ENCODE measurements at places on chromosomes 7 and 10.

DNA sequence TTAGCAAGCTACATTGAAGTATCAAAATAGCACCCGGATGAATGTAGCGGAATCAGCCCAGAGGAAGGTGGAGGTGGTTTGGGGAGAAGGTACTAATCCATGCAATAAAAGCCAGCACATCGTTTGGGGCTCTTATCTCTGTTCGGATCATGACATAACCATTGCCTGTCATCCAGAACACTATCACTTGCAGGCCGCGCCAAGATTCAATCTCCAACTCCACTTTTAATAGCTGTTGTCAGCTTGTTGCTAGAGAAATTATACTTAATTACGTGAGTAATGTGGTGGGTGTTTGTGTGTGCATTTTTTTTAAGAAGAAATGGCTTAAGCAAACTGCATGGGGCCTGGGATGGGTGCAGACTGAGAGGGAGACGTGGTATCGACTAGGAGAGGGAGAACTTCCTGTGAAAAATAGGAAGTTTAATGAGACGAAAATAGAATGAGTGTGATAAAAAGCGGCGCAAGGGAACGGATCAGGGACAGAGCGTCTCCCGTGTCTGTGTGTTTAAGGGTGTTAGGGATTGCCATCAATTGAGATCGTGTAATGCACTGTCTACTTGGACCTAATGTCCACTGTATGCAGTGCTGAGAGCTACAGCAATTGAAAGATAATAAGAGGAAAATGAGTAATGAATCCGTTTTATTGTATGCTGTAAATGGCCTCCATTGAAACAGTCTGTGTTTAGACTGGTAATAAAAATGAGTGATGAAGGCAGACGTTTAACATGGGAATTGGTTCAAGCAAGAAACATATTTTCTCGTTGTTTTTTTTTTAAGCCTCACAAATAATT, 27.6 kb upstream of the SFMBT2 start:
- no peak for DNase-seq

DNA sequence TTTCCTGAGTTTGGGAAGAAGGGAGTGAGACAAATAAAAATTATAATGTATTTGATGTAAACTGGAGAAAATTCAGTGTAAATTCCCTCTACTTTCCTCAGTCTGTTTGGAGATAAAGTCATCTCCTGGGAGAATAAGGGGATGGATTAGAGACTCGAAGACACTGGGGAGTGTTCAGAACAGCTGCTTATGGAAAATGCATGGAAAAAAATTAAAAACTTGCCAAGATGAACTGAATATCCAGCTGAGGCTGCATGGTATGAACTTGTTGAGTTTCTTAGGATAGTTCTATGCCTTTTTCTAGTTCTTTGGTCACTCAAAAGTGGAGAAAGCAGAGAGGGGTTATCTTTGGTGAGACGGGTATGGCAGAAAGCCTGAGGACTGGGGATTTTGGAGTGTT, 210.5 kb downstream of the BICC1 start:
- DNase-seq, result no peak

DNA sequence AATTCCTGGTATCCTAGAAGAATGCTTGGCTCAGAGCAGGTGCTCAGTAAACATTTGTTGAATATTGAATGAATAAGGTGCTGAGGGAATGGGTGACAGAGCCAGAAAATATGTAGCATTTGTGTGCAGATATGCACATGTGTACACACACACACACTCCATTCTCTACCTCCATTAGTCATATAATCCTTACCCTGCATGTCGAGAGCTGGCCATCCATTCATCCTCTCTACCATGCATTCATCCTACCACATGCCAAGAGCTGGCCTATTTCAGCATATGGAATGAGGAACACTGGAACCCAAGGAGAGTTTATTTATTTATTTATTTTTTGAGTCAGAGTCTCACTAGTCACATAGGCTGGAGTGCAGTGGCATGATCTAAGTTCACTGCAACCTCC, 284.8 kb downstream of the PLXNA4 start:
- no peak for DNase-seq

- no peak for DNase-seq
These were observed 19.5 kb upstream of the PPP1R3C start for GRCh38 chr10:91652364-91652763.

DNA sequence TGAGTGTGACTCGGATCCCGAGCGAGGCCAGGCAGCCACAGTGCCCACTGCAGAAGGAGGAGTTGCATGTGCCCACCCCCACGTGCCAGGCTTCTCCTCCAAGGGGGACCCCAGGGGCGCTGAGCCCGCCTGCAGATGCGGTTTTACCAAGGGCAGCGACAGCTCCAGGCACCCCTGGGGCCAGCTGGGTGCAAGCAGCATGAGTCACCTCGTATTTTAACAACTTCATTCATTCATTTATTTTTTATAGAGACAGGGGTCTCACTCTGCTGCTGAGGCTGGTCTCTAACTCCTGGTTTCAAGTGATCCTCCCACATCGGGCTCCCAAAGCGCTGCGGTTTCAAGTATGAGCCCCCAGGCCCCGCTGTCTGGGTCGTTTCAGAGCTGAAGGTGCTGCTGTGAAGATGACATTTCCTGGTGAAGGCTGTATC, 1.3 kb upstream of the FOXL3 start:
- no peak for DNase-seq

DNA sequence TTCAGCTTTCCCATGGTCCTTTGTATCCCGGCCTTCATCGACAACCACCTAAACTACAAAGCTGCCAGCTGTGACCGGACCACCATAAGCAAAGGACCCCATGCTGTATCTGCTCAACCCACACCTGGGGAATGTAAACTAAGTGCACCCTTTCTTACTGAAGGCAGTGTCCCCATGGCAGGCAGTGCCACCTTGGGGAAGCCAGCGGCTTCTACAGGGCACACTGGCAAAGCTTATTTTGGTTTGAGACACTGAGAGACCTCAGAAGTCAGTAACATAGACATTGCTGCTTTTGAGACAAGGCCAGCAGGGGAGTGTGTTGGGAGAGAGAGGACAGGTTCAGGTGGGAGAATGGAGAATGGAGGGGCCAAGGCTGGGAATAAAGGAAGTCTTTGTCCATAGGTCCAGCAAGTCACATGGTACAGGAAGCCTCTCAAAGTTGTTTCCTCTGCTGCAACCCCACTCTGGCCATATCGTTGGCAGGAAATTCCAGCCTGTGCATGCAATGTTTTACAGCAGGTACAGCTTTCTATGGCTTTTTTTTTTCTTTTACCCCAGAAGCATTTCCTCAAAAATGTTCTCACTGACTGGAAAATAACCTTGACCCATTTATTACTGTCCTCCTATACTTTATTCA, 85.9 kb upstream of the NPVF start:
- DNase-seq, result no peak

DNA sequence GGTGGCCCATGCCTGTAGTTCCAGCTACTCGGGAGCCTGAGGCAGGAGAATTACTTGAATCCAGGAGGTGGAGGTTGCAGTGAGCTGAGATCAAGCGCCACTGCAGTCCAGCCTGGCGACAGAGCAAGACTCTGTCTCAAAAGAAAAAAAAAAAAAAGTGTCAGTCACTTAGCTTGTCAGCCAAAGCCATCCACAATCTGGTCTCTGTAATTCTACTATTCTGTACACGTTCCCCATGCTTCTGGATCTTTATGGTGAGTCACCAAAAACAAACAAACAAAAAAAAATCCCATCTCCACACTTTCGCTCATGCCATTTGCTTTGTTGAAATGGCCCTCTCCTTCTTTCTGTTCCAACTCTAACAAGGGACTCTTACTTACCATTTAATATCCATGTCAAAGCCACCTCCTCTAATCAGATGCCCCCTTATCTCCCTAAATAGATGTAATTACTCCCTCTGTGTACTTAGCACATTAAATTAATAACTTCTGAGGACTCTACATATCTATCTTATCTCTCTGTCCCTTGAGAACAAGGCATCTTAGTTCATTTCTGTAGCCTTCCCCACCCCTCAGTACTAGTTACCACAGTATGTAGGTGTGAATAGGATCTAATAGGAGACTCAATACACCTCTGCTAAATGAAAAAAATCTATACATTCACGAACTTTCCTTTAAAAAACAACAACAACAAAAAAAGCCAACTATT, 128.4 kb downstream of the ELMO1 start:
- no peak for DNase-seq

DNA sequence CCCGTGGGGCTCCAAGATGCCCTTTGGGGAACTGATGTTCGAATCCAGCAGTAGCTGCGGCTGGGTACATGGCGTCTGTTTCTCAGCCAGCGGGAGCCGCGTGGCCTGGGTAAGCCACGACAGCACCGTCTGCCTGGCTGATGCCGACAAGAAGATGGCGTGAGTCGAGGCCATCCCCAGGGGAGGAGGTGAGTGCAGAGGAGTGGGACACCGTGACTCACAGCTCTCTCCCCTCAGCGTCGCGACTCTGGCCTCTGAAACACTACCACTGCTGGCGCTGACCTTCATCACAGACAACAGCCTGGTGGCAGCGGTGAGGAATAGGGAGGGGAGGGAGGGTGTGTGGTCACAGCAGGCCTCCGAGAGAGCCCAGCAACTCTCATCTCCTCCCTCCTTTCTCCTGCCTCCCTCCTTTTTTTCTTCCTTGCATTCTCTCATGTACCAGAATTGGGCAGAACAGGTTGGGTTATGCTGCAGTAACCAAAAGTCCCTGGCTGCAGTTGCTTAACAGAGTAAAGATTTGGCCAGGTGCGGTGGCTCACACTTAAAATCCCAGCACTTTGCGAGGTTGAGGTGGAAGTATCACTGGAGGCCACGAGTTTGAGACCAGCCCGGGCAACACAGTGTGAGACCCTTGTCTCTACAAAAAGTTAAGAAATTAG, 16.5 kb downstream of the ARPC1B start:
- DNase-seq, result no peak

DNA sequence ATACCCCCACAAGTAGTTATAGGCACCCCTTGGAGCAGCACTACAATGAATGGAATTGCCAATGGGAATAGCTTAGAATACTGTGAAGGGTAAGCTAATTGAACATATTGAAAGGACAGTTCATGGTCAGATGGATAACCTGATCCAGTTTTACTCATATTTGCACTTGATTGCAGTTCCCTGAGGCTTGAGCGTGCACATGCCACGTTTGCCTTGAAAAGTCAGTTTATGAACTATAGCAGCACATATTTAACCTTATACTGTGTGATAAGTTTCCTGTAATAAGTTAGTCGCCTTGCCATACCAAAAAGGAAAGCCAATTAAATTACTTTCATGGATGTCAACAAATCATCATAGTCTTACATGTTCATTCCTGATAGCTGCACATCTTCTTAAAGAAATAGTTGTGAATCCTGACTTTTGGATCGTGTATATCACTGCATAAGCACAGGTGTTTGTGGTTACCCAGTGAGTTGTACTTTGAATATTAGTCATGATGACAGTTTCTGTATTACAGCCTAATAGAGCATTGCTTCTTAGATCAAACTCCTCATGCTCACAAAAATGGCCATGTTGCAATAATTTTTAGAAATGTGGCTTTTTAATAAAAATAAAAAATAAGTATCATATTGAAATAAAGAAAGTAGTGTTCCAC, 21.6 kb downstream of the DNTT start:
- no peak for DNase-seq

GRCh38 chr7:22561321-22561811, 61.4 kb upstream of the STEAP1B start:
- no peak for DNase-seq

- no peak for DNase-seq
These were observed 51.8 kb downstream of the CLEC2L start for GRCh38 chr7:139575338-139575680.

DNA sequence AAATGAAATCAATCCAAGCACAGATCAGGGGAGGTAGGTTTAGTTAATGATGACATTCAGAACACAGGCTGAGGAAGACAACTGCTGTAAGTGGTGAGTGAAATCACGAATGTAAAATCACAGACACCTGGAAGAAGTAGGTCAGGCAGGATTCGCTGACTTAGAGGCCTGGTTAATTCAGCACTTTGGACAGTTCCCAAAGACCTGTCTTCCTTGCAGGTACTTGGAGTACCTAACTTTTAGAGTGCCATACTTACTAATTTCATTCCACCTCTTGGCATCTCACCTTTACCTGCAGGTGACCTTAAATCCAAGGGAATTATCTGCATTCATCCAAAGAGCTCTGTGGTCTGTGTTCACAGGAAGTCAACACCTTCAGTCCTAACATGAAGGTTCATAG, 822.3 kb downstream of the PHTF2 start:
- DNase-seq, result no peak

GRCh38 chr7:64877714-64878610, 25.1 kb upstream of the ZNF273 start:
- no peak for DNase-seq

DNA sequence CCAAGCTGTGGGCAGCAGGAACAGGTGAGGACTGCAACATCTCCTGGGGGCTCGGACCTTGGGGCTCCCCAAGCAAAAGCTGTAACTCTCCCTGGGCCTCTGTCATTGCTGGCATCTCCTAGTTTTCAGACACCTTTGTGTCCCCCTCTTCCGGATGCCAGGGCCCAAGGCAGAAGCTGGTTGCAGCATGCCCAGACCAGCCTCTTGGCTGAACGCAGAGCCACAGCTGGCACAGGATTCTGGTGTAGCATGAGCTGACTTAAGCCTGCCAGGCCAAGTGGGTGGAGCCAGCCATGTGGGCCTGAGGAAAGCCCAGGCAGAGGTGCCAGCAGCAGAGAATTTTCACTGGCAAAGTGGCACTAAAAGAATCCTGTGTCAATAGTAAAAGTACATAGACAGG, 43.5 kb downstream of the ZWINT start:
- no peak for DNase-seq

DNA sequence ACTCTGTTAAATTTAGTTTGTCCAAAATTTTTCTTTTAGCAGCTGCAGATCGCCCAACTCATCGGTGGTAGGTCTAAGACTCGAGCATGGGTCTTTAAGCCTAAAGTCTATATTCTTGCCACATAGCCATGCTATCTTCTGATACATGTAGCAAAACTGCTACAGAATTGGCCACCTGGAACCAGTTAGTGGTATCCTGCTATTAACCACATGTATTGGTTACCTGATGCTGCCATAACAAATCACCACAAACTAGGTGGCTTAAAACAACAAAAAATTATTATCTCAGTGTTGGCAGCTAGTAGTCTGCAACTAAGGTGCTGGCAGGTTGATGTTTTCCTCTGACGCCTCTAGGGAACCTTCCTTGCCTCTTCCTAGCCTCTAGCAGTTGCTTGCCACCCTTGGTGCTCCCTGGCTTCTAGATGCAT, 96.7 kb upstream of the PIK3CG start:
- no peak for DNase-seq

DNA sequence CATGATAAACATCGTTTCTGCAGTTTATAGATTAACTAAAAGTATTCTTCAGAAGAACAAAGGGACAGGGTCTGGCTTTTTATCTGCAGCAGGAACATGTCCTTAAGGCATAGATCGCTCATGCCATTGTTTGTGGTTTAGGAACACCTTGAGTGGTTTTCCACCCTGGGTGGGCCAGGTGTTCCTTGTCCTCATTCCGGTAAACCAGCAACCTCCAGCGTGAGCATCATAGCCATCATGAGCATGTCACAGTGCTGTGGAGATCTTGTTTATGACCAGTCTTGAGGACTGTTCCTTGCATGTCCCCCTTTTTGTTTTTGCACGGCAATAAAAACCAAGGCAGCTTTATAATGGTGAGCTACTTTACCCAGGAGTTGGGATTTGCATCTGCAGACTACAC, 33.9 kb downstream of the STOX1 start:
- no peak for DNase-seq

Data from NCI-H1436 (cell line).